Stimulated activated CD8-positive, alpha-beta memory T cell treated with anti-CD3 and anti-CD28 coated beads, Interleukin-12 subunit alpha, Interleukin-12 subunit beta, amount 100 ng/mL, for 4 hours (primary cell): ENCODE measurements at places on chromosomes 5 and 9.

DNA sequence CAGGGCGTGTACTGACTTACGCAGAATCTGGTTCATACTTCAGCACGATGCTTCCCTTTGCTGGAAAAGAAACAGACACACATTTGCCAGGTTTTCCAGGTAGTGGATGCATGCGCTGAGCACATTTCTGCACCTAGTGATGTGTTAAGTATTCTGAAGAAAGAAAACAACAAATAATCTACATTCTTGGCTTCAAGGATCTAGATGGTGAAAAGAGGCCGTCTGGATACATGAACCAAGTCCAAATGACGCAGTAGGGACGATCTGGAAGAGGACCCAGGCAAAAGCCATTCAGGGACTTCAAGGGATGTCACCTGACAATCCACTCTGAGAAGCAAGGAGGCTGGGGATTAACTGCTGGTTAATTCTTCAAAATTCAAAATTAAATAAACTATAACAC, 30.4 kb downstream of the NSUN2 start:
- DNase-seq = no peak

DNA sequence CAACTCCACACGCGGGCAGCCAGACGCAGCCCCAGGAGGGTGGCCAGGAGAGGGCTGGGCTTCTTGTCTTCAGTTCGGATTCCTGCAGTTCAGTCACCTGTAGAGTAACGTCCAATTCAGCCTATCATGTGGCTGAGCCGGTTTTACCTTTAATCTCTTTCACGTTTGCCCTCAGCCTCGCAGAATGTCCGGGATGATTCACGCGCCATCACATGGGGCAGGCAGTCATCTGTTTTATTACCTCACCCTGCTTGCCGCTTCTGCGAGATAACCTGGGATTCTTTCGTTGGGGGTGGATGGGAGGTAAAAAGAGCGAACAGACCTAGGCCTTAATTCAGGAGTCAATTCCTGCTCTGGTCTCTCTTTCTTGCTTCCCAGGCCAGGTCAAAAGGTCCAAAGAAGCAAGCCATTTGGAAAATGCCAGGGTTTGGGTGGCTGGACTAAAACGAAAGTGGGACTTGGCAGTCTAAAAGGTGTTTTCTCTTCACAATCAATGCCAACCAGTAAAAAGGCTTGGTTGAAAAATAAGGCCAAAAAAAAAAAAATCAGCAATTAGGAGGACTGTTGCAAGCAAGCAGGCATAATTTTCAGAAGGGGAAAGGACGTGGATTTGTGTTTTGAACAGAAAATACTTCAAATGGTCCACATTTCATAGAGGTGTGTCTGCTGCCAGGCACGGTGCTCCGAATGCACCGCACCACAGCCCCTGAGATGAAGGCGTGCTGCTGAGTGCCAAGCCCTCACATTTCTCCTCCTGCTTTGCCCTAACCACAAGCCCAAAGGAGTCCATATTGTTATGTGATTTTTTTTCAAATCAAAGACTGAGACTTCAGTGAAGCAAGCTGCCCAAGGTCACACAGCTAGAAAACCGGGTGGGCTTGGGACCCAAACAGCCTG, 2.8 kb upstream of the WWC1 start:
- no peak for DNase-seq

GRCh38 chr5:143977891-143978461, 166.0 kb downstream of the HMHB1 start:
- DNase-seq = no peak

GRCh38 chr5:133467826-133468463, 144.4 kb downstream of the FSTL4 start:
- DNase-seq = no peak

DNA sequence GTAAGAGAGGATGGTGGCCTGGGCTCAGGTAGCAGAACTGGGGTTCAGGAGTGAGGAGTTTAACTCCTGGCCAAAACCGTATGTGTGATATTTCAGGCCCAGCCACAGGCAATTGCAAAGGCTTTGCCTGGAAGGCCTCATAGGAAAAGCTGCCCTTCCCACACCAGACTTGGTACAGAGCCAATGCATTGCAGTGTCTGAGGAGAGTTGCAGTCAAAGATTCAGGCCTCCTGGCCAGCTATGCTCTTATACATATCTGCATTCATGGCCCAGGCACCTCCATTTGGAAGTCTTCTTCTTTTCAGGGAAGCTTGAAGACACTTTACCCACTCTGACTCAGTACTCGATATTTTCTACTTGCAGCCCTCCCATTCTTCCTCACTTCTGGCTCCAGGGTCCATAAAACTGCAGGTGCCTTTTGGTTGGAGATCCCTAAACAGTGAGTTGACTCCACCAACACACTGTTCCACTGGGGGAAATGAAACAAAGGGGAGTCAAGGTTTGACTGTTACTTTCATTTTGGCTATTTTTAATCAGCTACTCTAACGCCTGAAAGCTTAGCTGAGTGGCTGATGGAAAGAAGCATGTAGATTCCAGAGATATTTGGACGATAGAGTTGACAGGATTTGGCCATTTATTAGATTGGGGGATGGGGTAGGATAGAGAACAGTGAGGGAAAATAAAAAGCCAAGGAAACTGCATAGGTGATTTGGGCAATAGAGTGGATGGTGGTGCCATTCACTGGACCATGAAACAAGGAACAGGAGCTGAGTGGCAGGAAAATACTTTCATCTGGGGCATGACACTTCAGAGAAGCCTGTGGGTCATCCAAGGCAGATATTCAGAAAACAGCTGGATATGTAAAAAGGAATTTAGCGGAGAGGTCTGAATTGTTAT, 30.6 kb upstream of the IL33 start:
- no peak for DNase-seq

- no peak for DNase-seq
Observed at GRCh38 chr9:106862110-106862820, 701 bp upstream of the ZNF462 start.

GRCh38 chr5:891837-892393, 686 bp downstream of the BRD9 start:
- DNase-seq = no peak

DNA sequence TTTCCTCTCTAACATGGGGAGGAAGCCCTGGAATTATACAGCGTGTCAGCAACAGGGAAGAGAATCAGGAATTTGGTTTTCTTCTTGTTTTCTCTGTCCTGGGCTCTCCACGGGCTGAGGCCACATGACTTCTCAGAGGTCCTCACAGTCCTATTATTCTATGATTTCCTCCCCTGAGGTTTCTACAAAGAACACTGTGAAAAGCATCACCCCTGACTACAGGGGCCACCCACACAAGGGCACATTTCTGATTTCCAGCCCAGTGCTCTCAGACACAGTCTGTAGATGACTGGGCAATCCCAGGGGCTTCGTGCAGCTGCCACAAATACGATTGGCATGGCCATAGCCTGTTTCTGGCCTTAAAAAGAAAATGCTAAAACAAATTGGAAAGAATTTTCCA, 284.9 kb downstream of the CEMIP2 start:
- DNase-seq = no peak

GRCh38 chr5:132271251-132272246, 14.1 kb downstream of the PDLIM4 start:
- DNase-seq = no peak
